HAP-1 (cell line): ENCODE measurements at places on chromosomes 1 and 21.

- DNase-seq: no peak
These were observed 47.4 kb upstream of the TSPAN2 start for GRCh38 chr1:115136706-115137105.

- DNase-seq: no peak
These were observed 482 bp downstream of the GRIK1 start for GRCh38 chr21:29939104-29939923.

- no peak for DNase-seq
These were observed 11.4 kb downstream of the MROH7 start for GRCh38 chr1:54653036-54653435.

DNA sequence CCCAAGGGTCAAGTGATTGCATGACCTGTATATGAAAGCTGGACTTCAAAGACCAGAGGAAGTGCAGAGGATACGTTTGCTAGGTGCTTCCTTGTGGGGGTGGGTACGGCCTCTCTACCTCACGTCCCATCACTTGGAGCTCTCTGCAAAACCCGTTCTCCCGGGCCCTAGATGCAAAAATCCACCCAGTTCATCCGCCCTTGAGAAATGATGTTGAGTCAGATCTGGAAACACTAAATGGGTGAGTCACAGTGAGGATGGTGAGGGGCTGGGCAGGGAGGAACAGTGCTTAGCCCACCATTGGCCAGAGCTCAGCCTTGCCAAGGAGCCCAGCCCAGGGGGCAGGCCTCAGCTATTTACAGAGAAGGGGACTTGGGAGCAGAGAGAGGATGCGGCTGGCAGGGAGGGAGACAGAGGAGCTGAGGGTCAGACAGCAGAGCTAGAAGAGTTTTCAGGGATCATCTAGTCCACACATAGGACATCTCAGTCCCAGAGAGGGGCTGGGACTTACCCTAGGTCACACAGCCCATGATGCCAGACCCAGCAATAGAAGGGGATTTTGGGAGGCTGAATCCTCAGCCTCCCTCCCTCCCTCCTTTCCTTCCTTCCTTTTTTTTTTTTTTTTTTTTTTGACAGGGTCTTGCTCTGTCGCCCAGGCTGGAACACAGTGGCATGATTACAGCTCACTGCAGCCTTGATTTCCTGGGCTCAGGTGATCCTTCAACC is 14.6 kb downstream of the ARHGEF10L start:
- DNase-seq: no peak
